Glomerular endothelial cell (primary cell): ENCODE measurements at places on chromosomes 6 and 20.

DNA sequence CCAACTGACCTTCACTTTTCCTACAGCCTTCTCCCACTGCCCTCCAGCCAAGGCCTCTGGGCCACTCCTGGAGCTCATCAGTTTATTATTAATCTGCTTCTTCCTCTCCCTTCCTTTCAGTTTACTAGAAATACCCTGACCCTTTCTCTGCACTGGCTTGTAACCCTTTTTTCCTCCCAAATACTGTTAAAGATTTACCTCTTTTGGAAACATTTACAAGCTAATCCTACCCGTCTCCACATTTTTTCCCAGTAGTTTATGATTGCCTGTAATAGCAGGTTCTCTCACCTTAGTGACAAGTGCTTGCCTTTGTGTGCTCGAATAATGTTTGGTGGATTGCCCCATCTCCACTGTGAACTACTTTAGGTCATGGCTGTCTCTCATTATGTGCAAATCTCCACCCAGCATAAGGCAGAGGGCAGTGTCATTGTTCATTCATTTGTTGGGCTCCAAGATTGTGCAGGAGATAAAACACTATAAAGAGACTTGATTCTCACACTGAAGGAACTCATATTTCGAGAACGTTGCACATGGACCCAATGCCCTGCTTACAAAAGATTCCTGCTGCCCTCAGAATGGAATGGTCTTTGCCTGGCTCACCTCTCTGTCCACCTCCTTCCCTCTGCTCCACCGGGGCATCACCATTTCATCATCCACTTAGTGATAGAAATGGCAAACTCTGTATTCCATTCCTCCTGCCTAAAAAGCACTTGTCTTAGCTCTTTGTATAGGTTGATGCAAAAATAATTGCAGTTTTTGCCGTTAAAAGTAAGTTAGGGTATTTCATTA is 491.1 kb downstream of the UTRN start:
- no peak for DNase-seq

GRCh38 chr6:154445417-154445816 is 65.1 kb downstream of the CNKSR3 start:
- no peak for DNase-seq

DNA sequence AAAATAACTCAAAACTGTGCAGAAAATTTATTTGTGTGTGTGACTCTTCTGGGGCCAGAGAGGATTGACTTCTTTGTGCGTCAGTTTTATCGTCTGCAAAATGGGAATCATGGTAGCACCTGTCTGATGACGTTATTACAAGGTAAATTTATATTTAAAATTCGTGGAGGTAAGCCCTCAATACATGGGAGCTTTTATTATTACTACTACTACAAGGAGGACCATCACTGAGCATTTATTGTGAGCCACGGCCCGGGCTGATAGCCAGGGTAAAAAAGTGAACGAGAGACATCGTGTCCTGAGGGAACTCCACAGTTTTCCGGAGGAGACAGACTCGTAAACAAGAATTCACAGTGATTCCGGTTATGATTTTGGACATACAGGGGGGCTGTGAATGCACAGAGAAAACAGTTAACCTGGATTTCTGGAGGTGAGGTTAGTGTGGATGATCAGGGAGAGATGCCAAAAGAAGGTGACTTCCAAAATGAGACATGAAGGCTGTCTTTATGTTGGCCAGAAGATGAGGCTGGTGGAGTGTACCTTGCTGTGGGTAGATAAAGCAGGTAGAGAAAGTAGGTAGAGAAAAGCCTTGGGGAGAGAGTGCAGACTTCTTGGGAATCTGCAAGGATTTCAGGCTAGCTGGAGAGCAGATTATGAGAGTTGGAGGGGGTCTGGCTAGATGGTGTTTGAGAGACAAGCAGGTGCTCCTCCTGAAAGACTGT is 10.6 kb upstream of the SERINC3 start:
- DNase-seq = no peak

GRCh38 chr6:149999636-150000035 is 25.7 kb downstream of the RAET1L start:
- DNase-seq = no peak

DNA sequence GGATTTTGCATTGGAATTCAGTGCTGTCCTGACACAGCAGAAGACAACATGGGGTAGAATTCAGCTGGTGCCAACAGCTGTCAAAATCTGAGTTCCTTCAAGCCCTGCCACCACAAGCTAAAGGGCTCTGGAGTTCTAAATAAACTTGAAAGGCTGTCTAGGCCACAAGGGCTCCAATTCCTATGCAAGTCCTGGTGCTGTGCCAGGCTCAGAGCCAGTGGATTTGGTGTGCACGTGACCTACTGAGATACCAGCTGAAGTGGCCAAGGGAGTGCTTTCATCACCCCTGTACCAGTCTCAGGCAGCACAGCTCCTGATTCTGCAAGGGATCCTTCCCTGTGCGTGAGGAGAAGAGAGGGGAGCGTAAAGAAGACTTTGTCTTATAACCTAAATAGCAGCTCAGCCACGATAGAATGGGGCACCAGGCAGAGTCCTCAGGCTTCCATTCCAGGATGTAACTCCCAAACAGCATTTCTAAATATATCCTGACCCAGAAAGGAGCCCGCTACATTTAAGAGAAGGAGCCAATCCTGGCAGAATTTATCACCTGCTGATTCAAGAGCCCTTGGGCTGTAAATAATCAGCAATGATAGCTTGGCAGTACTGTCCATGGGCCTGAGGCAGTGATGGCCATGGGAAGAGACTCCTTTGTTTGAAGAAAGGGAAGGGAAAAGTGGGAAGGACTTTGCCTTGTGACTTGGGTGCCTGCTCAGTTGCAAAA is 881.2 kb upstream of the EPHA7 start:
- no peak for DNase-seq

DNA sequence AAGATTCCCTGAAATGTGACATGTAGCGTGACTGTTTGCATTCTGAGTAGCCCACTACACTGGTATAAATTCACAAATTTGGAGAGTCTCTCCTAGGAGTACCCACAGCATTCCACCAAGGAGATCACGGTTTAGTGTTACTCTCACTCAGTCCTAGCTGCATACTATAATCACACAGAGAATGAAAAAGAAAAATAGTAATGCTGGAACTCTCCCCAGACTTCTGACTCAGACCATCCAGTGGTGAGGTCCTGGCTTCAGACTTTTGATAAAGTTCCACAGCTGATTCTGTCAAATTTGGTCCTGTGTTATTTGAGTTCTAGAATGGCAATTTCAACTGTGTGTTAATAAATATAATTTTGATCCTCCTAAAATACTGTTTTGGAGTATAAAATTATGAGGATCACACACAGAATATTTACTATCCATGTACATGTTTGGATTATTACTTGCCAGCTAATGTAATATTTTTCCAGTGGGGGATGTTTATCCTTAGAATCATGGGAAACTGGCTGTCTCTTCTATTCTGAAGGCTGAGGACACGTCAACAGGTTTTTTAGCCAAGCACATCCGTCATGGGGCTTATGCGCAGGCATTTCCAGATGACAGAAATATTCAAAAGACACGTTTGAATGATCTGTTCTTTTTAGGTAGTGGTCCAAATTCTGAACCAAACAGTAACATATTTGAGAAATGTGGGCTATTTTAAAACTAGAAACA is 5.1 kb upstream of the KIAA0408 start:
- no peak for DNase-seq

GRCh38 chr6:41576667-41577066 is 30.5 kb downstream of the FOXP4 start:
- no peak for DNase-seq

DNA sequence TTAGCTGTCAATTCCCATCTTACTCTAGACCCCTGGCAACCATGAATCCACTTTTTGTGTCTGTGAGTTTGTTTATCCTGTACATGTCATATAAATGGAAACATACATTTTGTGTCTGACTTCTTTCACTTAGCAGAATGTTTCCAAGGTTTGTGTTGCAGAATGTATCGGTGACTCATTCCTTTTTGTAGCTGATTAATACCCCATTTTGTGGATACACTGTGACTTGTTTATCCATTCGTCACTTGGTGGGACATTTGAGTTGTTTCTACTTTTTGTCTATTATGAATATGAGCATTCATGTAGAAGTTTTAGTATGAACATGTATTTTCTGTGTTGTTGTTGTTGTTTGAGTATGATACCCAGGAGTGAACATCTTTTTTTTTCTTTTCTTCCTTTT is 21.4 kb downstream of the CDYL start:
- DNase-seq = no peak
